Pancreas (tissue), 10 donors: ENCODE measurements at places on chromosomes 5 and 9. TPM values are rescaled to one million over a fixed set of nuclear protein-coding genes. Genes with fewer than 3 reads are reported as not detected.

DNA sequence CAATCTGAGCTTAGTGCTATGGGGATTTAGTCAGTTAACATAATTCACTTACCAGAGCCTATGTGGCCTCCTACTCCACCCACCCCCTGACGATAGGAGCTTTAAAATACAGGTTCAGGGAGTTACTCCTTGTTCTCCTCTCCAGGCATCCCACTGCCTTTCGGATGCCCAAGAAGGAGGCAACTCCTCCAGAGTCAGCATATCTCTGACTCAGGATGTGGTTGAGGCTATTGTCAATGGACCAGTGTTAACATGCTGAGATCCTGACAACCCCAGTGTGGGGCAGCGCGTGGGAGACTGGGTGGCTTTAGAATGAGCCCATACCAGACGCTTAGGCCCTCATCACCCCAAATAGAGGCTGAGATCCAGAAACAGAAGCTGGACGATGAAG, 27.4 kb downstream of the BICD2 start:
- H3K27ac ChIP-seq = no peak overlapping the region
- peaks cover 11% of the 10 kb centered on the region for H3K4me1 ChIP-seq
- no peaks in the 10 kb centered on the region for H3K36me3 ChIP-seq
- H3K4me3 ChIP-seq = no peak overlapping the region
- no peak for DNase-seq
- H3K27me3 ChIP-seq = no peaks in the 10 kb centered on the region

GRCh38 chr9:136268318-136268717, 22.7 kb upstream of the QSOX2 start:
- DNase-seq = no peak
- no peaks in the 10 kb centered on the region for H3K4me1 ChIP-seq
- no peak overlapping the region for H3K4me3 ChIP-seq
- H3K36me3 ChIP-seq = no peaks in the 10 kb centered on the region
- H3K27me3 ChIP-seq = no peaks in the 10 kb centered on the region
- H3K27ac ChIP-seq = no peak overlapping the region

- peak; percentile 35 for DNase-seq
- H3K27me3 ChIP-seq = no peaks in the 10 kb centered on the region
- no peaks in the 10 kb centered on the region for H3K4me1 ChIP-seq
- H3K27ac ChIP-seq = no peak overlapping the region
Observed at GRCh38 chr5:112995764-112996618, 19.4 kb downstream of the DCP2 start.

JAK2 gene
- polyA plus RNA-seq = 1.7 TPM
